NCI-H187 treated with DMSO at 0.1 percent for 48 hours (cell line): ENCODE measurements at places on chromosomes 7 and 10.

- no peak for DNase-seq
These were observed 30.4 kb downstream of the RAMP3 start for GRCh38 chr7:45187946-45188411.

- DNase-seq: no peak
These were observed 21.8 kb downstream of the AKR1E2 start for GRCh38 chr10:4847561-4848355.

DNA sequence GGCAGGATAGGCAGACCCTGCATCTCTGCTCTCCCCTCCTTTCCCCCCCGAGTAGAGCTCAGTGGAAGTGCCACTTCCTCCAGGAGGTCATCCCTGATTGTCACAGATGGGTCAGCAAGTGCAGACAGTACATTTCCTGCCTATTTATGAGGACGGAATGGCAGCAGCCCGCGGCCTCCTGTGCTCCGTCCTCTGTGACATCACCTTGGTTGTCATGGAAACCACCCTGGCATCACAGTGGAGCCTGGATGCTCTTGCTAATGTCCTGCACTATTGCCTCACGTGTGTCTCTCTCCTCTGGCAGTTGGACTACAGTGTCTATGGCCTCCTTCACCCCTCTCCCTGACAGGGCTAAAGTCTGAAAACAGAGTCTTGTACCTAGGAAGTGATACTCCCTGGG lies 148.6 kb downstream of the SH3PXD2A start:
- no peak for DNase-seq

DNA sequence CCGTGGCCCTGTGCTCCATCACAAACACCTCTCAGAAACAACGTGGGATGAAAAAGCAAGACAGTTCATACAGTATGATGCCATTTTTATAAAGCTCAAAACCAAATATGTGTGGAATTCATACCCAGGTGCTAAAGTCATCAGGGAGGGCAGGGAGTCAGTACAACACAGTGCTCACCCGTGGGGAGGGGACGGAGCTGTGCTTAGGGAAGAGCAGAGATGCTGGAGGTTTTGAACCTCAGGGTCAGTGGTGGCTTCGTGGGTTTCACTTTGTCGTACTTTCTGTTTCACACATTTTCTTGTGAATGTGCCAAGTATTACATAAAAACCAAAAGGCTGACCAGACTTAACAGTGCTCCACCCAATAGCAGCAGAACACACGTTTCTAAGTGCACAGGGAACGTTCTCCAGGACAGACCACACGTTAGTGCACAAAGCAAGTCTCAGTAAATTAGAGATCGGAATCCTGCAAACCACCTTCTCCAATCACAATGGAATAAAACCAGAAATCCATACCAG lies 21.2 kb downstream of the ZMIZ2 start:
- DNase-seq: no peak

GRCh38 chr7:103547451-103548284 lies 101.7 kb upstream of the SLC26A5 start:
- DNase-seq: no peak

GRCh38 chr7:151484971-151485707 lies 34.6 kb downstream of the RHEB start:
- no peak for DNase-seq

DNA sequence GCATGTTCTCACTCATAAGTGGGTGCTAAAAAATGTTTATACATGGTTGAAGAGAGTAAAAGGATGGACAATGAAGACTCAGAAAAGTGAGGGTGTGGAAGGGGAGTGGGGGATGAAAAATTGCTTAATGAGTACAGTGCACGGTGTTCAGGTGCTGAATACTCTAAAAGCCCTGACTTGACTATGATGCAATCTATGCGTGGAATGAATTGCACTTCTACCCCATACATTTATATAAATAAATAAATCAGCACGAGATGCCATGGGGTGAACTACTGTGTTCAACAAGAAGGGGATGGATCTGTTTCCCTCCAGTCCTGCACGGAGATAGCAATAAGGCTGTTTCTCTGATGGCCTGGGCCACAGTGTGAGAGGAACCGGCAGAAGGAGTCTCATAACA lies 254.3 kb upstream of the LYZL1 start:
- no peak for DNase-seq

DNA sequence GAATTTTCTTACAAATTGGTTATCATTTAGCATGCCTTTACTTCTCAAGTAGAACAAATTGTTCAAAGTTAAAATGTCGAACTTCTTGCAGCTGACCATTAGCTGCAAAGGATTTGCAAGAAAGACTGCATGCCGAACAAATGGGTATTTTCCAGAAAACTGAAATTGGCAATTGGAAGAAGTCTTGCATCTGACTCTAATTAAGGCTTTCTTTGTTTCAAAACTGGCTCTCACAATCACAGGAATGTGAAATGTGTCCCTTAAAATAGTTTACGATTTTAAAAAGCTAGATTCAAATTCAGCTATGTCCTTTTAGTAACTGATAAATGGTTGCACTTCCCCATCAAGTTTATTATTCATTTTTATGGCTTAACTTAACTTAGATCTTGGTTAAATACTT lies 207.9 kb downstream of the ARL4A start:
- DNase-seq: no peak

DNA sequence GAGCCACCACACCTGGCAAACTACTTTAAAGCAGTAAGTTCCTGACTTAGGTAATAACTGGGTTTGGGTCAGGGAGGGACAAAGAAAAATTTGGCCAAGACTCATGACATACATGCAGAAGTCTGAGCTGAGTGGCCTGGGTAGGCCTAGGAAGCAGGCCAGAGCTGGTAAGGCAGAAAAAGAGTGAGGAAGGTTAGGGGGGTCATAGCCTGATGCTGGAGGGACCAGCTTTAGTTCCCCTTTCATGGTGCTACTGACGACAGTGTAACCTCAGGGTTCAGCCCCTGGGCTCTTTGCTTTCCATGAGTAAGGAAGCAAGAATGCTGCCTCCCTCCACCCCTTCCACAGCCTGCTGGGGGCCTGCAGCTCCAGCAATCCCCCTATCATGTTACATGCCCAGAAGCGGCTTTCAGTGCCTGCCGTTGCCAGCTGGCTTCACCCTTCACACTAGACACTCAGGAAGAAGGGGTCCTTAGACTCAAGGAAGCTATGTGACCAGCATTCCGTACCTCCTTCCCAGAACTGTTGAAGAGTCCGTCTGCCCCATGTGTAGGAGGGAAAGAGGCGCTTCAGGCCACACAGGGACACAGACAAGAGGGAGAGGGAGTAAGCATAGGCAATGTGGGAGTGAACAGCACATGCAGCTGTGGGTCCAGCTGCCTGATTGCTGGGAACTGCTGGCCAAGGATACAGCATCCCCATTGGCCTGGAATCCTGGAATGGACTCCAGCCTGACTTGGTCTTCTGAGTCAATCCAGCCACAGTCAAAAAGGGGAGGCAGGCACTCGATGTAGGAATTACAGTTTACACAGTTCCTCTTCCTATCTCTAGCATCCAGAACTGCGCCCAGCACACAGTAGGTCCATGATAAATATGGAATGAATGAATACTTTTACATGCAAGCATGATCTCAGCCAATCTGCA lies 4.1 kb upstream of the PLAU start:
- DNase-seq: no peak

DNA sequence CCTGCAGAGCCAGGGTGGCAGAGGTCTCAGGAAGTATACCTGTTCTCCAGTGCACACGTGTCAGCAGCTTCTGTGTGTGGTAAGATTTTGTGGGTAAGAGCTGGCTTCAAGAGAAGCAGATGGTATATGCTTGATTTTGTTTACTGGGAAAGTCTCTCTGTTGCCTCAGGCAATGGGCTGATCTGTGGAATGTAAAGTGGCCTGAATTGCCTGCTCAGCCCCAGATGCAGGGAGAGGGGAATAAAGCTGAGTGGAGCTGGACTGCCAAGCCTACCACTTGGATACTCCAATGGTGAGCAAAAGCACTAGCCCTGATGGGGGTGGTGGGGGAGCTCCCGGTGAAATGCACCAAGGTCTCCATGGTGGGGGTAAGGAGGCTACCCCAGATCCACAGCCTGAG lies 156.1 kb downstream of the WDR11 start:
- no peak for DNase-seq

- no peak for DNase-seq
These were observed 103.8 kb downstream of the ARID5B start for GRCh38 chr10:62005281-62005680.

DNA sequence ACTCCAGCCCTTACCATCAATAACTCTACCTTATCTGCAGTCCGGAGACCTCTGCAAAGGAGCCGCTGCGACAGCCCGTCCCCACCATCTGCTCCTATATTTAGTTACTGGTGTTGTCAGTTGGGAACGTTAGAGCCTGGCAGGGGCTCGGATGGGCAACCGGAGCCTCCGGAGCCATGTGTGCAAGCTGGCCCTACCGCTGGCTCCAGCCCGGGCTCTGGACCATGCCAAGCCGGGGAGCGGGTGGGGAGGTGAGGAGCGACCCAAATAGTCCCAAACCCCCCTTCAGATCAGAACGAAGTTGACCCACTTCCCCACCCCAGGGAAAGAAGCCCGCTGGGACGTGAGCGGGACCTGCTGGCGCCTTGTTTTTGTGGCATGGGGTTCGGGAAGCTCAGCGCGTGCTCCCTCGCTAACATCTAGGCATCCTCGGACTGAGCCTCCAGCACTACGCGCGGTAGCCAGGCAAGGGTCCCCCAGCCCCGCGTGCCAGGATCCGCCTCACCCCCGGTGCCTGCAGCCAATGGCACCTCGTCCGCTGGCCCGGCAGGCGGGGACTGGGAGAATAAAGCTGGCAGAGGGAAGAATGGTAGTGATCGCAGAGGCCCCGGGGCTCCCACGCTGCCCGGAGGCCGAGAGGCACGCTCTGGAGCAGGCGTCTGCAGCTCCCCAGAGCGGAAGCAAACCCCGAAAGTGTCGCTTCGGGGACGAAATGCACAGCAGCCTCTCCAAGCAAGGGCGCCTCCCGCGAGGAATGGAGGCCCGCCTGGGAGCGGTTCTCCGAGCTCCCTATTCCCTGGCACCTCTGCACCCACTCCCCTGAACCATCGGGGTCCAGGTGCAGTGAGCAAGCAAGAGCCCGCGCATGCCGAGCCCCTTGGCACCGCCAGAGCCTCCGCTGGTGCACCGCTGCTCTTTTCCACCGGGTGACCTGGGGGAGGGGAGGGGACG lies 679 bp downstream of the LRRC20 start:
- no peak for DNase-seq

- DNase-seq: no peak
These were observed 30.1 kb upstream of the TNKS2 start for GRCh38 chr10:91768123-91768522.

- DNase-seq: no peak
These were observed 250.1 kb downstream of the CDK14 start for GRCh38 chr7:90846192-90846591.

DNA sequence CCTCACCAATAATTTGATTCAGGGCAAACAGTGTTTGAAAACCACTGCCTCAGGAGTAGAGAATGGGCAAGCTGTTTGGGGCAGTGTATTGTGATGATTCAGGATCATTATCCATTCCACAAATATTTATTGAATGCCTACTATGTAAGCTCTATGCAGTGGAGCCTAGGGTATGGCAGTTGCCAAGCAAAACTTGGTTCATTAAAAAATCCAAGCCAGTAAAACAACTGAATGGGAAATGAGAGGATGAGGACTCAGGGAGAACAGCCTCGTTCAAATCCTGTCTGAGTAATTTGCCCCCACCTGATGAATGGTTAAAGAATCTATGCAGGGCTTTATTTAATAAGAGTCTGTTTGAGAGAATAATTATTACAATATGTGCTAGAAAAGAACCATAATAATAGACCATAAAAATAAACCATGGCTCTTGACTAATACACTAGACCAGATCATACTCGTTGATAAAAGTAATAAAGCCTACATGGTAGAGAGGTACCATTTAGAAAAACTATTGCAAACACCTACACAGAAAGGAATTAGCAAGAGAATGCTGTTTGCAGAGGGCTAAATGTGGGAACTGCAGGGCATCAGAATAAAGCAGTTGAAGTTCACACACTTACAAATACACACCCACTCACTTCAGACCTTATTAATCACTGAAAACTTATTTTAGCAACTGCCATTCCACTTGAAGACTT lies 71.7 kb downstream of the CREB5 start:
- no peak for DNase-seq

DNA sequence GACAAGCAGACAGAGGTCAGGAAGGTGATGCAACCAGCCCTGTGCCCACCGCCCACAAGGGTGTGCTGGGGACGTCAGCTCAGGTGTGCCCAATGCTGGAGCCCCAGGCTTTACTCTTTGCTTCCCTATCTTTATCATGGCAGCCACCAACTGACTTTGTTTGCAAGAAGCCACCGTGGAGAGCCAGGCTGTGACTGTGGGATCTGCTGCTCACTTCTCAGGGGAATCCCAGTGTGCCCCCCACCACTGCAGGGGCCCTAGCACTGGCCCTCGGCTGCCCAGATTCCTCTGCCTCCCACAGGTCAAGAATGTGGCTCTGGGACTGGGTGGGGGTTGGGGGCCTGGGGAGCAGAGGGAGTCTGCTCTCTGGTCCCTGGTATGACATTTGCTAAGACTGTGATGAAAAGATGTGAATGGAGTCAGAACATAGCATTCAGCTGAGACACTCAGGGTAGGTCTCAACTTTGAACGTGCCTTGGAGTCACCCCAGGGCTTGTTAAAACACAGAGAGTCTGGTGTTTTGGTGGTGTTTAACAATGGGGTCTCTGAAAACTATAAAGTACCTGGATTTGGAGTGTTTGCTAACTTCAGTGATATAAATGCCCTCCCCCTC lies 47.3 kb downstream of the ARHGAP22 start:
- no peak for DNase-seq

GRCh38 chr10:65614956-65615565 lies 1310.8 kb upstream of the LRRTM3 start:
- no peak for DNase-seq

GRCh38 chr10:68987611-68988010 lies 992 bp upstream of the KIFBP start:
- DNase-seq: no peak

DNA sequence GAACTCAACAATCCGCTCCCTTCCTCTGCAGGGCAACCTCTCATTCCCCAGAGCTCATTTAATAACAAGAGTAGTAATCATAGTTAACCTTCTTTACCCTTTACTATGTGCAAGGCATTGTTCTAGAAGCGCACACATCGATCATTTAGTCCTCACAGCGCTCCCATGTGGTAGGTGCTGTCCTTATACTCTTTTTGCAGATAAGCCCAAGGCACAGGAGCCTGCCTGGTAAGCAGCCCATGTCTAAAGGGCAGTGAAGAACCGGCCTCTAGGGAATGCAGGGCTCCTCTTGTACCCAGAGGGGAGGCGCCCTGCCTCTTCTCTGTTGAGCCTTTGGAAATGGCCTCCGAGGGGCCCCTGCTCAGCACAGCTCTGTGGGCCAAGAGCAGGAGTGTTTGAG lies 14.3 kb downstream of the CHST3 start:
- DNase-seq: no peak

DNA sequence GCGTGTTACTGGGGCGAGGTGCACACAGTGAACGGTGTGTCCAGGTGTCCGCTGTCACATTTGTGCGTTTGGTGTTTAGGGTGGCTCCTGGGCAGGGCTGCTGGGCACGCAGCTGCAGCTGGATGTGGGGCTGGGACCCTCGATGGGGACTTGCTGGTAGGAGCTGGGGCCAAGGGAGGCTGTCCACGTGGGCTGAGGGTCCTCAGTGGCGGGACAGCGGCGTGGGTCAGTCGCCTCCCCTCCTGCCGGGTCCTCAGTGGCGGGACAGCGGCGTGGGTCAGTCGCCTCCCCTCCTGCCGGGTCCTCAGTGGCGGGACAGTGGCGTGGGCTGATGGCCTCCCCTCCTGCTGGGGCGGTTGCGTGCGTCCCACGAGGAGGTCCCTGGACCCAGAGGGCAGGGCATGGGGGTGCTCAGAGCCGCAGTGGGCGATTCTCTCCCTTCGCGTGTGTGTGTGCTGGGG lies 68.5 kb downstream of the INPP5A start:
- no peak for DNase-seq

GRCh38 chr10:72685264-72685921 lies 6.5 kb upstream of the MCU start:
- no peak for DNase-seq

- no peak for DNase-seq
These were observed 61.5 kb downstream of the VIPR2 start for GRCh38 chr7:159083001-159083697.
